ENCODE measurements at places on chromosomes 11 and 22.

- H3K4me3 ChIP-seq = no peak overlapping the region
- DNase-seq = no peak
- no peak overlapping the region for H3K27ac ChIP-seq
- H3K27me3 ChIP-seq = no peaks in the 10 kb centered on the region
- H3K36me3 ChIP-seq = no peaks in the 10 kb centered on the region
- H3K4me1 ChIP-seq = no peaks in the 10 kb centered on the region
These were observed 506.8 kb downstream of the BRD1 start for GRCh38 chr22:49320714-49321476.

- DNase-seq = no peak
- H3K36me3 ChIP-seq = no peaks in the 10 kb centered on the region
- no peaks in the 10 kb centered on the region for H3K27me3 ChIP-seq
- no peak overlapping the region for H3K4me3 ChIP-seq
These were observed 14.5 kb downstream of the SEPTIN3 start for GRCh38 chr22:41983513-41984405.

GRCh38 chr22:23520863-23521440, 59.1 kb downstream of the IGLL1 start:
- H3K4me1 ChIP-seq = peaks cover 4% of the 10 kb centered on the region
- no peak overlapping the region for H3K4me3 ChIP-seq
- no peaks in the 10 kb centered on the region for H3K27me3 ChIP-seq
- H3K36me3 ChIP-seq = no peaks in the 10 kb centered on the region
- DNase-seq = no peak
- peak overlapping the region; percentile 90 for H3K27ac ChIP-seq

GRCh38 chr22:24037851-24038765, 27.0 kb downstream of the CABIN1 start:
- H3K27ac ChIP-seq = no peak overlapping the region
- no peak overlapping the region for H3K4me3 ChIP-seq
- H3K36me3 ChIP-seq = peaks cover 7% of the 10 kb centered on the region
- DNase-seq = no peak
- H3K4me1 ChIP-seq = no peaks in the 10 kb centered on the region
- H3K27me3 ChIP-seq = no peaks in the 10 kb centered on the region

DNA sequence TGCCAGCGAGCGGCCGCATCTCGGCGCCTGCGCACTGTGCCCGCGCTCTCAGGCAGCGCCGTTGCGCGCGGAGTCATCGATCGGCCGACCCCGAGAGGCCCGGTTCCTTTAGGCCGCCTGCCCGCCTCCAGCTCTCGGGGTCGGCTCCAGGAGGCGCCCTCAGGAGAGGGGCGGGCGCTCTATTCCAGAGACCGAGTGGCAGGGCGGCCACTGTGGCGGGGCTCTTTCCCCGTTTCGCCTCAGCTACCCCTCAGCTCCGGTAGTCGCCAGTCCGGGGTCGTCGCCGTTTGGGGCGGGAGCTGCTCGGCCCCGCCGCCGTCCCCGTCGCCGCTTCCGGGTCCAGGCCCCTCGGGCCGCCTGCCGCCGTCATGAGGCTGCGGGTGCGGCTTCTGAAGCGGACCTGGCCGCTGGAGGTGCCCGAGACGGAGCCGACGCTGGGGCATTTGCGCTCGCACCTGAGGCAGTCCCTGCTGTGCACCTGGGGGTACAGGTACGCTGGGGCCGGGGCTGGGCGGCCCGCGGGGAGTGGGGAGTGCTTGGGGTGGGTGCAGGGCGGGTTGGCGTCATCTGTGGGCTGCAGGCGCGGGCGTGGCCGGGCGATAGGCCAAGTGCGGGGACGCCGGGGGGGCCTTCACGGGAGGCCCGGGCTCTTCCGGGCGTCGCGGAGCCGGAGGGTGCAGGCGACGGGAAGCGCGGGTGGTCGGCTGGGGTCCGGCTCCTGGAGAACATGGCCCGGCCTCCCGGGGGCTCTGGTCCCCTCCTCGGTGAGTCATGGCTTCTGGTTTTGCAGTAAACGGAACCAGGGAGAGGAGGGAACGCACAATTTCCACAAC, at the start of gene FBXO7:
Gene FBXO7, plus strand, starts transcription at position 177 of the 833 bp plus-strand sequence. Its CDS starts 192 bp downstream, at position 369.
- H3K27ac ChIP-seq = peak within 1 kb of the TSS; percentile 49
- H3K4me3 ChIP-seq = peak within 1 kb of the TSS; percentile 54
- H3K27me3 ChIP-seq = no peaks in the 10 kb centered on the region

- no peak for DNase-seq
- no peak overlapping the region for H3K4me3 ChIP-seq
- no peaks in the 10 kb centered on the region for H3K4me1 ChIP-seq
These were observed 214.2 kb downstream of the LARGE1 start for GRCh38 chr22:33706100-33706499.

All from aorta (tissue), 5 donors.